AML-193 (cell line): ENCODE measurements at places on chromosomes 1 and 21.

DNA sequence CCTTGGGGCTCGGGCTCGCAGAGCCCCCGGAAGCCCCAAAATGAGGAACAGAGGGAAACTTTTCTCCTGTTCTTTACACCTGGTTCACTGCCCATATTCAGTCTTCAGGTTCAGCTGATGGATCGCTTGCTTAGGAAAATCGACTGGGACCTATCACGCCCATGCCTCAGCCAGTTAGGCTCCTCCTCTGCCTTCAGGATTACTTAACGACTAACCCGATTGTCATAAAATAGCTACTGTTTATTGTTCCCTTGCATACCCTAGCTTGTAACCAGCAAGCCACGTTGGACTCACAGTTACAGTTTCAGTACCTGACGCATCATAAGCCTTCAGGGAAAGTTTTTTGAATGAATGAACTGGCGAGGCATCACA is 692 bp downstream of the TARDBP start:
- no peak for DNase-seq

- no peak for DNase-seq
Observed at GRCh38 chr1:101526813-101527212, 290.0 kb downstream of the S1PR1 start.

GRCh38 chr1:22868331-22868730 is 104.3 kb downstream of the LACTBL1 start:
- no peak for DNase-seq

DNA sequence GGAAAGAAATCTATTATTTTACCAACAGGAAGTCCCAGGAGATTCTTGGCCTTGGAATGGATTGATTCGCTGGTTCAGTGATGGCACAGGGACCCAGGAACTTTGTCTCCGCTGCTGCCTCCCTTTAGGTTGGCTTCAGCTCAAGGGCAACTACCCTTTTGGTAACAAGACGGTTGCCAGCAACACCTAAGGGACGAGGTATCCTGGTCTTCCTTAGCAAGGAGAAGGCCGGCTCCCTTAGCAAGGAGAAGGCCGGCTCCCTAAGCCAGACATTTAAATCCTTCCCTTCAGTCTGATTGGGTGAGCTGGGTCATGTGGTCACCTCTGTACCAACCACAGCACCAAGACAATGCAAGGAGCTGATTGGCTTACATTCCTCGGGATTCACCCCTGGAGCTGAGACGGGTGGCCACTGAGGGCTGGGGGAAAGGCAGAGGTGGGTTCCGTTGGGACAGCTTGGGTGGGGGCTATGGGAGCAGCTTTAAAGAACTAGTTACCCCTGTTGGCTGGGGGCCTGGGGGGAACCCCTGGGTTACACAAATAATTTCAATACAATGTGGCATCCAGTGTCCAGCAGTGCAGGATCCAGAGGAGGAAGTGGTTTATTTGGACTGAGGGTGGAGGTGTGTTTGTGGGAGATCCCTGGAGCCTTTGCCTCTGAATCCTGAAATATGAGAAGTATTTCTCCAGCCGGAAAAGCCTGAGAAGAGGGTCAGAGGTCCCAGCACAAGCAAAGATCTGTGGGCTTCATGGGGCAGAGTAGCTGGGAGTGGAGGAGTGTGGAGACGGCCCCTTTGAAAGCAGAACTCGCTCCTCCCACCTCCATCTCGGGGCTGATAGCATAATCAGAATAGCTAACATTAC is 20.7 kb upstream of the CLIC4 start:
- DNase-seq = no peak

- DNase-seq = no peak
Observed at GRCh38 chr1:67274623-67275325, 32.9 kb upstream of the IL12RB2 start.

- no peak for DNase-seq
Observed at GRCh38 chr1:4573526-4573925, 80.9 kb upstream of the AJAP1 start.
